ENCODE measurements at places on chromosomes 1 and 21.

- no peak for DNase-seq
Measured at GRCh38 chr1:52153898-52154297, 12.0 kb downstream of the ZFYVE9 start.

- DNase-seq, result peak; percentile 83
Measured at GRCh38 chr1:23777979-23778814, at the start of gene PITHD1. PITHD1 (plus strand) TSS chr1:23778418; CDS start chr1:23778516, 98 bp downstream.

DNA sequence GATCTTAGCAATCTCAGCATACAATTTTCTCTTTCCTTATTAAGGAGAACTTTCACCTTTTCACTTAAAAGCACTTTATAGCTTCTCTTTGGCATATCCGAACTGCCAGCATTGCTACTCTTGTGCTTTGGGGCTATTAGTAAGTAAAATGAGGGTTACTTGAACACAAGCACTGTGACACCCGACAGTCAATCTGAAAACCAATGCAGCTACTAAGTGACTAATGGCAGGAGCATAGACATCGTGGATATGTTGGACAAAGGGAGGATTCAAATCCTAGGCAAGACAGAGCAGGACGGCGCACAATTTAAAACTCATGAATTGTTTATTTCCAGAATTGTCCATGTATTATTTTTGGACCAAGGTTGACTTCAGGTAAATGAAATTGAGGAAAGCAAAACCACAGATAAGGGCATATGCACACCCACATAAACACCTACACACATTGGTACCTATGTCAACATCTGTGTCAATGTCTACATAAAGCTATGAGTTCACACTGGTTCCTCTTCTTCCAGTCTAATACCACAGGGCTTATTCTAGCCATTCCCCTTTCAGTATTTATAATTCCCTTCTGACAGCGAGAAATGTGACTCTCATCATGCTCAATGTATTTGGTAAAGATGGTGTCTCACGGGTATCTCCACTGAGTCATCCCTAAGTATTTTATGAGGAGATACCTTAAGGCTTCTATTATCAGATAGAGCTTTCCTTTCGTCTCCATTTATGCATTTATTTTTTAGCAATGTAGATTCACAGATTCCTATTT is 75.3 kb upstream of the RALGPS2 start:
- DNase-seq, result no peak

DNA sequence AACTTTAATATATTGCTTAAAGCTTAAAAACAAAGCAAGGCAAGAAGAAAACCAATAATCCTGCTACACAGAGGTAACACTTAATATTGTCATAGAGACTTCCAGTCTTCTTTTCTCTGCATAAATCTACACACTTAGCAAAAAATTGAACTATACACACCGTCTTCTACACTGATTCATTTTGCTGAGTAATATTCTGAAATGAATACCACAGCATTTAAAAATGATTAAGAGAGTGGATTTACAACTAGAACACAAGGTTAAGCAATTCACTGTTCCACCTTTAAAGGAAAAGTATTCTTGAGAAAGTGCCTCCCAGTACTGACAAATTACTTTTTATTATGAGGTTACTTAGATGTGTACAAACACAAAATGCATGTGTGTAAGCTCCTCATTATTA is 22.2 kb upstream of the ITPKB start:
- no peak for DNase-seq

- DNase-seq, result no peak
Measured at GRCh38 chr1:182580736-182581135, 8.3 kb downstream of the RNASEL start.

DNA sequence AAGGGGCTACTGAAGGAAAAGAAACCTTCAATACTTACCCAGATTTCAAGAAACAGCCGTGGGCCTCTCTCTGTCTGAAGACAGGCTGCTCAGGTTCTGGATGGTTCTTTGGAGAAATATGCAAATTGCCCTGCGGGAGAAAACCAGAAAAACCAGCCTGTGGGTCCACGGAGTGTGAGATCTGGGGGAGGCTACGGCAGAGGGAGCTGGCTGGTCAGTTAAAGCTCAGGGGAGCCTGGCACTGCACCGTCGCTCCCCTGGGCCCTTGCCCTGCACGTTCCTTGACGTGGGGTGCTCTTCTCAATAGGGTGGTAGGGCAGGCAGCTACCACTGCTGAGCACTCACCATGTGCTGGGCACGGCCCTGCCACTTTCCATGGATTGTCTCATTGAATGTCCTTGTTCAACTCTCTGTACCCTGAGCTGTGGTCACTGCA is 12.7 kb downstream of the TMCO4 start:
- DNase-seq, result no peak

DNA sequence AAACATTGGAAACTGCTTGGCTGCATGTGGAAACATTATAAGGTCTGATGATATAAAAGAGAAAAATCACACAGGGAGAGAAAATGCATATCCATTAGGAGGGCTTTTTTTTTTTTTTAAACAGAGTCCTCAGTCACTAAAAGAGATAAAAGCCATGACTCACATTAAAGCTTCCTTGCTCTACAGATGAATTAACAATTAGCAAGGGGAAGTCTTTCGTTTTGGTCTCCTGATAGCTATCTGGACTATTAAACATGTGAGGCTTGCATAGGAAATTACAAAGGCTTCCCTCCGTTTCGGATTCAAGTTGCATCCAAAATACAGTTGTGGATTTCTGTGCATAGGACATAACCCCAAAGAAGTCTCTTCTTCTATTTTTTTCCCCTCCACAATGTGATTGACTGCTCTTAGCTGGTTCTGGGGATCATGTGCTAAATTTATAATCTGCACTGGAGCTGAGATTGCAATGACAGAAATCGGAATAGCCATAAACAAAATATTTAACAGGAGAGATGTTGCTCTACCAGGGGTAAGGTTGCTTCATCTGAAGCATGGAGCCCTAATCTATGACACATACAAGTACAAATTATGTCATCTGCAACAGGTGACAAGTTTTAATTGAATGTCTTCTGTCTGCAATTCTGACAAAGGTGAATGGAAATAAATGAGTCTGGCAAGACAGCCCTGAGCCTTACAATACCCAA is 146.8 kb downstream of the ESRRG start:
- DNase-seq, result no peak

GRCh38 chr1:47758341-47759250 is 238.6 kb downstream of the TRABD2B start:
- no peak for DNase-seq

- no peak for DNase-seq
Measured at GRCh38 chr1:43319288-43319687, 18.3 kb upstream of the MPL start.

DNA sequence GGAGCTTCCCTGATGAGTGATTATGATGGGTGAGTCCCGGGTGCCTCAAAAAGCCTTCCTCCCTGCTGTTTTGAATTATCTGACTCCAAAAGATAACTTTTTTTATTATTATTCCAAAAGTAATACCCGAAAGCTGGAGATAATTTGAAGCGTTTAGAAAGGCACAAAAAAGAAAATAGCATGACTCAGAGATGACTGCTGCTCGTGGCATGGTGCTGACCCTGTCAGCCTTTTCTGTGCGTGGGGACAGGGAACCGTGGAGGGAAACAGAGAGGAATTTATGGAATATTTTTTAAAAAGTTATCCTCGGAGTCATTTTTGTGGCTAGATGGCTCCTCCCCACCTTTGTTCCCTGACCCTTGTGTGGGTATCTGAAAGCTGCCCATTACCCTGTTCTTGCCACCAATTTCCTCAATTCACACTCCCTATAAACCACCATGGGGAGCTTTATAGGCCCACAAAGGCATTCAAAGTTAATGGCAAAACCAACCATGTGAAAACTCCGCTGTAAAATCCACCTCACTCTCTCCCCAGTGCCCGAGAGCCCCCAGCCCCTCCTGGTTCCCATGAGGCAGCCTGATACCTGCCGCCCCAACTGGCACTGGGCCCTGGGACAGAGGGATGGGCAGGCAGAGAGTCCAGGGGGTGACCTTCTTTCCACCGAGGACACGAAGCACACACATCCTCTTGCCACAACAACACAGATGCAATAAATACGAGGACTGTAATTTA is 37.5 kb downstream of the IGSF21 start:
- DNase-seq, result no peak

- DNase-seq, result no peak
Measured at GRCh38 chr1:156095906-156096508, 13.7 kb upstream of the MEX3A start.

GRCh38 chr1:44015206-44015605 is 16.1 kb downstream of the SLC6A9 start:
- no peak for DNase-seq

DNA sequence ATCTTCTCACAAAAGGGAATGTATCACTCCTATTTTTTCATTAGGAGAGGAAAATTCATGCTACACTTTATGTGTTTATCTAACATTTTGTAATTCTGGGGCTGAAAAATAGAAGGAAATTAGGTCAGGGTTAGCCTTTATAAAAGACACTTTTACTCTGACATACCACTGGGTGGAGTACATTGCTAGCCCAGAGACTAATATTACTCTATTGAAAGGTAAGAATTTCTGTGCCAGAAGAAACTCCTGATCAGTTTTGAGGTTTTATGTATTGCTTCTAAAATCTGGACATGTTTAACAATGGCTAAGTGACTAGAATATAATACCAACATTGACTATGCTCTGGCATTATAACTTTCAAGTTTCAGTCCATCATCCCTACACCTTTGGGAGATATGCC is 724.6 kb downstream of the USP25 start:
- DNase-seq, result no peak

- no peak for DNase-seq
Measured at GRCh38 chr1:162921311-162921710, 60.3 kb upstream of the CCDC190 start.

GRCh38 chr21:46666941-46667740 is 31.7 kb downstream of the PRMT2 start:
- DNase-seq, result no peak

DNA sequence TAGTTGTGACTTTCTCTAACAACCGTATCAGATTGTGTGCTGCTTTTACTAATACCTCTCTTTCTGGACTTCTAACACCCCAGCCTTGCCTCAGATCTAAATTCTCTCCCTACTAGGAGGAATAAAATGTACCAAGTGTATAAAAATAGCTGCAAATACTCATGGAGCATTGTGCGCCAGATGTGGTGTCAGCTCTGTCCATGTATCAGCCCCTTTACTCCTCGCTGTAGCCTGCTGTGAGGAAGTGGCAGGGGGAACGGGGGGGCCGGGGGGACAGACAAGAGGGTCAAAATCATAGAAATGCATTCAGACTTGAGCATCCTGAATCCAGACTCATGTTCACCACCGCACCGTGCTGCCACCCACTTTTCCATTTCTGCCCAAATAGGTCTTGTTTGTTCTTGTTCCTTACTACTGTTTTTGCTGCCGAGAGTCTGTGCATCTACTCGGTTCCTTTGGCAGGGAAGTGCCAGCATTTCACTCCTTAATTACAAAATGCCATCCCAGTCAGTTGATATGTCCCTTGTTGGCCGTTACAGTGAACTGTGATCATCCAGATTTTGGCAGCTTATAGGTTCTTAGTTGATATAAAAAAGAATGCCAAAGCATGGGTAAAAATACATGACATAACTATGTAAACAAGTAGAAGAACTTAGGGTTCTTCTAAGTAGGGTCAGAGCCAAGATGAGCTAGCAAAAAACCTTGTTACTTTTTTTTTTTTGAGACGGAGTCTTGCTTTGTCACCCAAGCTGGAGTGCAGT is 76.4 kb downstream of the UBE4B start:
- DNase-seq, result no peak

DNA sequence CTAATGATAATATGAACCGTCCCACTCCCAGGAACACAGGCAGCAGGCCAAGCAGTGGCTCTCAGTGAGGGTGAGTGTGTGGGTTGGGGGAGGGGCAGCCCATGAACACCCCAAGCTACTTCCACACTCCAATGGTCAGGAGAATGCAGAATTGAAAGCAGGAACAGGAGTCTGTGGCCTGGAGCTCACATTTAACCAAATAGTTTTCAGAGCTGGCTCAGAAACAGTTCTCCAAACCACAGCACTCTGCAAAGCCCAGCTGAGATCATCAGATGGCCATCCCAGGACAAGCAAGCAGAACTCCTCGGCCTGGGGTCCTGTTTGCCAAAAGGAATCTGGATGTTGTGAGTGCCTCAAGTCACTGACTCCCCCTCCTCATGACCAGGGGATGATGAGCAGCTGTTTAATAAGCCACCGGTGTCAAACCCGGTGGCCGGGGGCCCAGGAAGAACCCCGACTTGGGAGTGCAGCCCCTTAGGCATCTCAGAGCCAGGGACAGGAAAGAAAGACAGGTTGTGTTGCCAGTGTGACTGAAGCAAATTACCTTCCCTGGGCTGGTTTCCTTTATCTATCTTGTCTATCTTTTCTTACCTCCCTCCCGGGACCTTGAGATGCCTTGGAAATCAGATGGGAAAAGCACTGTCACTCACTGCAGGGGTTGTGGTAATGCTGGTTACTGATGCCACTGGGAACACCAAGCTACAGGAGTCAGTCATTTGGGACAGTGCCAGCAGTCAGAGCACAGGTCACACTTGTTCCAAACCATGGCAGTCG is 20.4 kb downstream of the DEGS1 start:
- DNase-seq, result no peak

DNA sequence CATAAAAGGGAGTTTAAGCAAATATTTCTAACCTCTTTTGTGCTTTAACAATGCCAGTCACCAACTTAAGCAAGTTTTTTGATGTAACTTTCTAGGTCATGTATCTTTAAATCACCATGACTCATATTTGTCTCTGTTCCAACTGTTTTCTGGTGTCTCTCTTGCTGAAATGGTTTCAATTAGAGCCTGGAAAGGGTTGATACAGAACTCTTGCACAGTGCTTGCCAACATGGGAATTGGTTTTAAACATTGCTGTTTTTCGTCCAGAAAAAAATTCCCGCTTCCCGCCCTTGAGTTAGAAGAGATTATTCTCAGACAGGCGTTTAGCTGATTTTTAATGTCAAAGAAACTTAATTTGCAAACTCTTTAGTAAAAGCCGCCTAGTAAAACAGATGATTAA is 46.4 kb upstream of the SLC22A15 start:
- no peak for DNase-seq

DNA sequence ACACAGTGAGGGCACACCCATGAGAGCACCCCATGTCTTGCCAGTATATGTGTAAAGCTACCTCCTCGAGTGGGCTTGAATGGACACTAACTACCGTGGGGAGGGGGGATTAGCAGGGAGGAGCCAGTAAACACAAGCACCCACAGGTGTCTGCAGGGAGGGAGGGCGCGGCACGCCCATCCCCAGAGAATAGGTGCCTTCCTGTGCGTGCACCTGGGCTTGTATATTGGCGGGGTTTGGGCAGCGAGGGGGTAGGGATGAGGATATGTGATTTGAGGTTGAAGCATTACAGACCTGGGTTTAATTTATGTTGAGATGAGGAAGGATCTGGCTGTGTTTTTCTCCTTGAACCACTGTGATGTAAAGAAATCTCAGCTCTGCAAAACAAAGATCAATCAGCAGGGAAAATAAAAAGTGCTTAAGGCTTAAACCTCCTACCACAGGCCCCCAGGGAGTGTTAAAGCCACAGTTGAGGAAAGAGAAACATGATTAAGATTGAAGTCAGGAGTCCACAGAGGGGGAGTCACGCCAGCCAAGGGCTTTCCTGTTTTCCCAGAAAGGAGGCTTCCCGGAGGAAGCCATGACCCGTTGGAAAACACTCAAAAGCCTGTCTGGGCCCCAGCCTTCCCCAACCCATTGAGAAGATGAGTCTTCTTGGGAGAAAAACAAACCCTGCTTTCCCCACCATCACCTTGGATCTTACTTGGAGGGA is 80.0 kb downstream of the CAMK2N1 start:
- no peak for DNase-seq
